ENCODE measurements at places on chromosomes 13 and 19.

DNA sequence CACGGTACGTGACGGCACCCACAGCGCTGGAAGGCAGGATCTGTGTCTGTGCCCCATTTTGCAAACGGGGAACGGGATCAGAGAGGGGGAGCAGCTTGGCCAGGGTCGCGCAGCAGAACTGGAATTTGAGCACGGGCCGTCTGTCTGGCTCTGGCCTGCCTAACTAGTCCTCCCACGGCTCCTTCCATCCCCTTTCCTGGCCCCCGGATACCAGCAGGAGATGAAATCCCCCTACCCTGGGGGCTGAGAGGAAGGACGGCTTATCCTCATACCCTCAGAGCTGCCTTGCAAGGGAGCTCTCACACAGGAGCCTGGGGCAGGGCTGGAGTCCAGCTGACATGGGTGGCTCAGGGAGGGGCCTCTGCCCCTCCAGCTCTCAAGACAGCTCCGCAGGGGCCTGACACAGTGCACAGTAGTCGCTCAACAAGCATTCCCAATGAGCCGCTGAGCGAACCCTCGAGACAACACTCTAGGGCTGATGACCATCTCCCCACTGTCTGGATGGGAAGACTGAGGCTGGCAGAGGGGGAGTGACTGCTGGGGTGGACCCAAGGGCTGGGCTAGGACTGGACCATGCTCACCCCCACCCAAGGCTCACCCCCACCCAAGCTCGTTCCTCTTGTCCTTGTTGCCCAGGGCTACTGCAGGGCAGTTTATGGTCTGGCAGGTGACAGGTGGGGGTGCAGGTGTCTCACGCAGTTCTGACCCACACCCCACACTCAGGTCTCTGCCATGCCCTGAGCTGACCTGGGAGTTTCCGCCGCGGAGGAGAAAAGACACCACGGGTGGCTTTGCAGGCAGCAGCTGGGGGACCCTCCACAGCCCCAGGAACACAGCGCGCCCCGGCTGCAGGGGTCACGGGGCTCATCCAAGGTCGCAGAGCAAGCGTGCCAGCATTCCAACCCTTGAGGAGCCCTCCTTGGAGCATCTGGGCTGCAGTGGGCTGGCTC is 4.0 kb downstream of the ZBTB7A start:
- DNase-seq = no peak

GRCh38 chr13:111956261-111957151 is 110.4 kb upstream of the SOX1 start:
- DNase-seq = no peak

GRCh38 chr19:13238891-13239534 is 88.8 kb downstream of the IER2 start:
- no peak for DNase-seq

GRCh38 chr19:7910321-7911161 is 4.1 kb upstream of the TGFBR3L start:
- DNase-seq = no peak

DNA sequence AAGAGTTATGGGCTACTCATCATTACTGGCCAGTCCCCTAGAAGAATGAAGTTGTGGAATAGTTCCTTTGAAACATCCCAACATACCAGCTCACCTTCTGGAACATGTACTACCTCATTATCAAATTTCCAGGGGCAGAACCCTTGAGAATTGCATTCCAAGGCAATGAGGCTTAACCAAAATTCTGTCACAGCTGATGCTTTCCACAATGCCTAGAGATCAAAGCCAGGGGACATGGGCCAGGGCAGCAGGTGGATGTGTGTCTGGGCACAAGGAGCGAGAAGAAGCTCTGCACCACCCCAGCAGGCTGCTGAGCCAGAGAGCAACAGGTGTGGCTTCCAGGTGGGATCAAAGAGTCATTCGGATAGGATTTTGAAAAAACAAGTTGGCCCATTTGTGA is 362.1 kb downstream of the EFNB2 start:
- no peak for DNase-seq

- no peak for DNase-seq
Measured at GRCh38 chr13:95098916-95099315, 202.3 kb downstream of the ABCC4 start.

DNA sequence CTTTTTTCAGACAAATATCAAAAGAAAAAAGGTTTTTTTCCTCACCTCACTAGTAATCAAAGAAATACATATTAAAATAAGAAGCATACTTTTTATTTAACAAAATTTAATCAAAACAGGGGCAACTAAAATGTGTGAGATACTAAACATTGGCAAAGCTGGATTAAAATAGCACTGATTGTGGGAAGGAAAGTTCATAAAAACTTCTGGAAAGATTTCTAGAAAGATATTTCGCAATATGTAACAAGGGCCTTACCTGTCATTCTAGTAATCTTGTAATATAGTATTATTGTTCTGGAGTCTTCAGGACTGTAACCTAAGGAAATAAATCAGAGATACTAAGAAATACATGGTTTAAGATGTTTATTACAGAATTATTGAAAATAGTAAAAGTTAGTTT is 482.5 kb downstream of the SUCLA2 start:
- DNase-seq = no peak

- no peak for DNase-seq
Measured at GRCh38 chr19:15239337-15239949, 7.2 kb upstream of the EPHX3 start.

GRCh38 chr13:77062097-77062496 is 35.1 kb upstream of the FBXL3 start:
- no peak for DNase-seq

- DNase-seq = no peak
Measured at GRCh38 chr13:99376132-99376531, 68.9 kb upstream of the GPR183 start.
